Stimulated activated CD8-positive, alpha-beta memory T cell treated with anti-CD3 and anti-CD28 coated beads, Interleukin-4, amount 100 ng/mL, for 4 hours (primary cell): ENCODE measurements at places on chromosomes 7 and 10.

DNA sequence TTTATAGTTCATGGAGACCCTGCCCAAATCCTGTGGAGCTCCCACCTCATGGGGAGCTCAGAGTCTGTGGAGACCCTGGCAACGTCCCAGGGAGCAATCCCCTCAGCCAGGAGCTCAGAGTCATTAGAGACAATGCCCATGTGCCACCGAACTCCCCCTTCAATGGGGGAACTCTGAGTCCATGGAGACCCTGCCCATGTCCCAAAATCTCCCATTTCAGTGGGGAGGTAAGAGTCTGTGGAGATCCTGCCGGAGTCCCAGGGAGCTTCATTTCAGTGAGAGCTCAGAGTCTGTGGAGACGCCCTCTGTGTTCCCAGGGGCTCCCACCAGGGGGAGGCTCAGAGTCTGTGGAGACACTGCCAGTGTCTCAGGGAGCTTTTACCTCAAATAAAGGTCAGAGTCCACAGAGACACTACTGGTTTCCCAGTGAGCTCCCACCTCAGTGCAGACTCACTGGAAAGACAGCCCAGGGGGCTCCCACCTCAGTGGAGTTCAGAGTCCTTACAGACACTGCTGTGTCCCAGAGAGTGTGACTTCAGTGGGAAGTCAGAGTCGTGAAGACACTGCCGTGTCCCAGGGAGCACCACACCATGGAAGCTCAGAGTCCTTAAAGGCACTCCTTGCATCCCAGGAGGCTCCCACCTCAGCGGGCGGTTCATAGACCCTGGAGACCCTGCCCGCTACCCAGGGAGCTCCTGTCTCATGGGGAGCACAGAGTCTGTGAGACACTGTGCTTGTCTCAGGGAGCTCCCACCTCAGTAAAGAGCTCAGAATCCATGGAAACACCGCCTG, 5.0 kb downstream of the MYO1G start:
- DNase-seq = no peak

DNA sequence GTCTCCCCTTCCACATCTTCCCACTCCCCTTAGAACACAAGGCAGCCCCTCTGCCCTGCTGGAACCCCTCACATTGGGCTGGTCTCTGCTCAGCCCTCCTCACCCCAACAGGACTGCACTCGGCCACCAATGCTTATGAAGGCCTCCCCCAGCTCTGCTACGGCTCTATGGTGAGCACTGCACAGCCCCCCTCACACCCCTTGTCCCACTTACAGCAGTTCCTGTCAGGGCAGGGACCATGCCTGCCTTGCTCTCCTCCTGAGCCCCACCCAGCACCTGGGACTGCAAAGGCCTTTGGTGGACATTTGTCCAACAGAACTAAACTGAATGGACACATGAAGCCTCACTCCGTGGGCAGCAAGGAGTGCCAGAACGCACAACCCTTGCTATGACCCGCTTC, 171.9 kb downstream of the GRID1 start:
- DNase-seq = no peak

DNA sequence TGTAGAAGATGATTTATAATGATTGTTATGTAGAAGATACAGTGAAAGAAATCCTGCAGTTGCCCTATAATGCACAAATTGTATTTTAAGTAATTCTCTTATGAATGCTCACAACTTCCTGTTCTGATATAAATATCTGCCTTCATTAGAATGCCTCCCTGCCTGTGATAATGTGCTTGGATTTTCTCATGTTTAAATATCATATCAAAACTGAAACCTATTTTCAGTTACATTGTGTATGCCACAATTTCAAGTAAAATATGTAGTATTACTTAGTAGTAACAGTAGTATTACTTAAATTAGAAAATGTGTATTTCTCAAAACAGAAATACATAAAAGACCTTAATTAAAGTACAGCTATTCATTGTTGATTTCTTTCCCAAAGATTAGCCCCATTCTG, 41.1 kb upstream of the TFEC start:
- no peak for DNase-seq

DNA sequence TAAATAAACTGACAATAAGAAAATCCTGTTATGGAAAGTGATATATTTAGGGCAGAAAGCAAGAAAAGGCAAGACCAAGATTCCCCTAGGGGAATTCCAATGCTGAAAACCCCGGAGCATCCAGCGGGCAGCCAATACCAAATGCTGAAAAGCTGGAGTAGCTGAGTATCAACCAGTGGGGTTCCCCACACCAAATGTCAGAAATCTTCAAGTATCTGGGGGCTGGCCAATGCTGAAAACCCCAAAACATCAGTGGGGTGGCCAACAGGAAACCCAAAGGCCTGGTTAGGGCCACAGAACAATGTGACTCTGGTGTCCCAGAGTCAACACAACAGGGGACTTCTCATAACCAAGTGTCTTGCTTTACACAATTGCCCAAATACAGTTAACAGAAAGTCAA, 271.8 kb upstream of the CACNA2D1 start:
- DNase-seq = no peak
